ENCODE measurements at places on chromosomes 11 and 22.

GRCh38 chr11:94528551-94528950, 15.2 kb upstream of the FUT4 start:
- DNase-seq = no peak

DNA sequence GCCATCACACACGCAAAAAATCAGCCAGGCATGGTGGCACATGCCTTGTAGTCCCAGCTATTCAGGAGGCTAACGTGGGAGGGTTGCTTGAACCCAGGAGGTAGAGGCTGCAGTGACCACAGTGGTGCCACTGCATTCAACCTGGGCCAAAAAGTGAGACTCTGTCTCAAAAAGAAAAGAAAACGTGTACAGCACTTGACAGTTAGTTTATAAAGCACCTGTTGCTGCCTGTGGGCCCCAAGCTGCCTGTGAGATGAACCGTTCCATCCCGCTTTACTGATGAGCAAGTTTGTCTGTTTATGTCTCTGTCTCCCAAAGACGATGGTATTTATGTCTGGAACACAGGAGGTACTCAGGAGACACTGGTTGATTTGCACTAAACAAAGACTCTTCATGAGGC, 1.5 kb upstream of the PRR5 start:
- DNase-seq = no peak

DNA sequence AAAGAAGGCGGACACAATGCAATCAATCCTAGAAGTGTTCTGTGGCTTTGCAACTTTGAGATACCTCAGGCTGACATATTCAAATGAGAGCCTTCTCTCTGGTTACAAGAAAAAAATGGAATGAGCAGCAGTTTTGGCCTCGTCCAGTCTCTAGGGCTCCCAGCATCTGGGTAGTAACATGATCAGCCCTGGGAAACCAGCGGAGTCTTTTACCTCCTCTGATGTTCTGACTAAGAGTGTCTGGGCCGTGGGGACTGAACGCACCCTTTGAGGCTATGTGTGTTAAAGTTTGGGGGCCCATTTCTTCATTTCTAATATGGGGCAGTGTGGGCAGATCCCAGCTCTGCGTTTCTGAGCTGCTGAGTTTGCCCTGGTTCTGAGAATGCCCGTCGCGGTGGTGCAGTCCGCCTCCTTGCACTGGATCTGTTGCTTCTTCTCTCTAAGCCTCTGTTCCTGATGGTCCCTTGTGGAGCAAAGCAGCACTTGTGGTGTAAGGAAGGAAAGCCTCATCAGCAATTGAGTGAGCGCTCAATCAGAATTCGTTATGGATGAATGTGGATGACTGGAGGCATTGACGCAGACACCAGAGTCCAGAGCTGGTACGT, 8.1 kb downstream of the PARVB start:
- no peak for DNase-seq

- DNase-seq = peak; percentile 84
Observed at GRCh38 chr22:28882878-28883656, at the start of gene ZNRF3. Gene ZNRF3, plus strand, starts transcription at chr22:28883572. Its CDS starts 195 bp downstream, at chr22:28883767.

DNA sequence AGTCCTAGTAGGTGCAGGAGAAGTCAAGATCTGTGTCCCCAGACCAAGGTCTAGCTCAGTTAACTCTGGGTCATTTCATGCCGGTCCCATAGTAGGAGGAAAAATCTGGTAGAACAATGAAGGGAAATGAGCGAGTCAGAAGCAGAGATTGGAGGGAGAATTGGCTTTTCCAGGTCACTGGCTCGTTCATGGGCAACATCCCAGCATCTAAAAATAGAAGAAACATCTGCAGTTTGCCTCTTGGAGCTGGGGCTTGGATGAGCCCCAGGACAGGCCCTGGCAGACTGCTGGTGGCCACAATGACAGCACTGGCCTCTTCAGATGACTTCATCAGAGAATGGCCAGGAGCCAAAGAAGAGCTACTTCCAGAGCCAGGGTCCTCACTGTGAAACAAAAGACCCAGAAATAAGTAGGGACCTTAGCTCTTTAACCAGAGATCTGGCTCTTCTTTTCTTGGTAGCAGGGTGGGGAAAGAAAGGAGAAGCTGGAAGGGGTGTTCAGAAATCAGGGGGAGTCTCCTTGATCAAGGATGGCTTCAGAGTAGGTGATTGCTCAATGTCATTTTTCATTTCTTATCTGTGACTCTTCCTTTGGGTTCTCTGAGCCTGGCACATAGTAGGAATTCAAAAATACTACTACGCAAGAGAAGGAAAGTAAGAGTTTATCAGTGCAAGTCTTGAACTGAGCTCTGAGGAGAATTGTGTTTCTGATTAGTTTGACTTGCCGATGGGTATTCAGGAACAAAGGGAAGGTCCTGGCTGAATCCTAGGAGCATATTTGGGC, 102.6 kb downstream of the TMPRSS5 start:
- no peak for DNase-seq

DNA sequence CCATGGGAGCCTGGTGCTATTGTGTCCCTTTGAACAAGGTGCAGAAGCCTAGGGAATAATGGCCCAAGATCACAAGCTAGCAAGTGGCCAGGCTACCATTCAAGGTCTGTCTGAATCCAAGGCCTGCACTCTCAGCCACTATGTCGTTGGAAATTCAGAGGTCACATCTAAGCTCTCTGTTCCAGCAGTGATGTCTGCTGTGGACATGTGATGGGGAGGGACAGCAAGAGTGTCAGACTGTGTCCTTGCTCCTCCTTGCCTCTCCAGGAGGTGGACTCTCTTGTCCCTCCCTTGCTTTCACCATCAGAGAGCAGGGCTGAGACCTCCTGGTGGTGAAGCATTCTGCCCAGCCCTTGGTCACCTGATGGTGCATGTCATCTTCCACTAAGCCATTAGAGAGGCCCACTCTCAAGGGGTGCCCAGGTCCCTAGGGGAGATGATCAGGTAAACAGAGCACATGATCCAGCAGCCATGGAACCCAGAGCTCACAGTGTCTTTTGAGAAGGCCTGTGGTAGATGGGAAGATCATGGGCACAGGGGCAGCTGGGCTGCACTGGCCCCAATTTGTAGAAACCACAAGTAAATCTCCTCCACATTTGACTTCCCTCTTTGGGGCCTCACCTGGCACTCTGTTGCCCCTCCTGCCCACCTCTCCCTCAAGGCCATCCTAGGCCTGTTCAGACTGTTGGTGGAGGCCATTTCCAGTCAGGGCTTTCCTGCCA, 37.1 kb upstream of the SUSD2 start:
- no peak for DNase-seq

- peak; percentile 75 for DNase-seq
Observed at GRCh38 chr22:38505541-38506117, 482 bp downstream of the DDX17 start.

DNA sequence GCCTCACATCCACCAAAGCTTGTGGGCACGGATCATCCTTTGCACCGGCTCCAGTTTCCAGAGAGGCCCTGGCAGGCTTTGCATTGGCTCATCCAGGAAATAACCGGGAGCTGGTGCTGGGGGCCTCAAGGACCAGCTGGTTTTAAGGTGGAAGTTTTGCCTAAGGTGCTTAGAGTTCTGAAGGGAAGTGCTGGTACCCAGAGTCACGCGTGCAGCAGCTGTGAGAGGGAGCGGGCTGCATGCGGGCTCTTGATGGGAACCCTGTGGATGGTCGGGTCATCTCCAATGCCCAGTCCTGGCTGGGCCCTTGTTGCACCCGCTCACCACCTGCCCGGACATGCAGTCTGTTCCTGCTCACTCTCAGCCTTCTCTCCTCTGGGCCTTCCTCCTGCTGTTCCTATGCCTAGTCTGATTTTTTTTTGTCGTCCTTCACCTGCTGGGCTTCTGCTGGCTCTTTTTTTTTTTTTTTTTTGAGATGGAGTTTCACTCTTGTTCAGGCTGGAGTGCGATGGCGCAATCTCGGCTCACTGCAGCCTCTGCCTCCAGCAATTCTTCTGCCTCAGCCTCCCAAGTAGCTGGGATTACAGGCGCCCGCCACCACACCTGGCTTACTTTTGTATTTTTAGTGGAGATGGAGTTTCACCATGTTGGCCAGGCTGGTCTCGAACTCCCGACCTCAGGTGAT, 24.0 kb upstream of the PRR5 start:
- DNase-seq = no peak

- no peak for DNase-seq
Observed at GRCh38 chr11:38153985-38154384, 1555.9 kb upstream of the RAG2 start.

DNA sequence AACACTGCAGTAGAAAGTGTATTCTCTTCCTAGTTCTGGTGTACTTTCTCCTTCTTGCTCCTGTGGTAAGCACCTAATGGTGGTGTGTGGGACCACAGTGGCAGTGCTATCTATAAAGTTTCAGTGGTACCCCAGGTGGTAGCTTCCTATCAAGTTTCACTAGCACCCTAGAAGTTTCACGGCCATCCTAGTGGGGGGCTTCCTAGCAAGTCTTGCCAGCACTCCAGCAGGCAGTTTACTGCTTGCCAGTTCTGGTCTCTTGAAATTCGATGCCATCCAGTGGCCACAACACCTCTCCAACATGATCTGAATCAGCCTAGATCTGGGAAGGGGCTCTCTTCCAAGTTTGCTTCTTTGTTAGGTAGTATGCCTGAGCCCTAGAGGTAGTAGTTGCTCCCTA, 229.6 kb downstream of the SWAP70 start:
- no peak for DNase-seq

- peak; percentile 14 for DNase-seq
Observed at GRCh38 chr11:76587820-76588454, 82.6 kb downstream of the LRRC32 start.

DNA sequence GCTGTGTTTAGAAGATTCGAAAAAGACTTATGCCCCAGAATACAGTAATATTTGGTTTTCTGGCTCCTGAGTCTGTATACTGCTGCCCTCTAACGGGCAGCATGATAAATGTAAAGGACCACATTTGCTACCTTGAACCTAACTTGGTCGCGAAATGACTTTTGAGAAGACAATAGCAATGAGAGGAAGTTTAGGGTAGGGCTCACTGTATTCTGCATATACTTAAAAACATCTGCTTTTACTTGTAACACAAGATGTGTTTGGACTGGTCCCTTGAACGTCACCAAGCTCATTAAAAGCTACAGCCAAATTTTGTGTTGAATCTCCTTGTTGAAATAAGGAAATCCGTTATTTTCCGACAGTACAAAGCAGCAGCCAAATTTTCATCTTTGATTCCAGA, 309.1 kb downstream of the SWAP70 start:
- DNase-seq = peak; percentile 23
